ENCODE measurements at places on chromosomes 6 and 20. TPM values are rescaled to one million over a fixed set of nuclear protein-coding genes. Genes with fewer than 3 reads are reported as not detected.

The OOEP gene
- total RNA-seq, result 1.1 TPM

DNA sequence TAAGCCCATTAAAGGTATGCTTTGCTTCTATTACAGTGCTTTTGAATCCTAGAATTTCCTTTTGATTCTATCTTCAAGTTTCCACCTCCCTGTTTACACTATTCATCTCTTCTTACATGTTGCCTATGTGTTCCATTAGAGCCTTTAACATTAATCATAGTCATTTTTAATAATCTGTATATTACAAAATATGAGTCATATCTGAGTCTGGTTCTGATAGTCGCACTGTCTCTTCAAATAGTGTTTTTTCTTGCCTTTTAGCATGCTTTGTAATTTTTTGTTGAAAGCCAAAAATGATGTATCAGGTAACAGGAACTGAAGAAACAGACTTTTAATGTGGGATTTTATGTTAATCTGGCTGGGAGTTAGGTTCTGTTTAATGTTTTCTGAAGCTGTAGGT, 68.4 kb downstream of the DNAAF9 start:
- H3K4me3 ChIP-seq, result no peak overlapping the region
- no peaks in the 10 kb centered on the region for H3K4me1 ChIP-seq
- H3K27ac ChIP-seq, result no peak overlapping the region
- no peak for DNase-seq
- H3K36me3 ChIP-seq, result no peaks in the 10 kb centered on the region

- no peaks in the 10 kb centered on the region for H3K4me1 ChIP-seq
- no peak overlapping the region for H3K4me3 ChIP-seq
- no peak overlapping the region for H3K27ac ChIP-seq
- no peaks in the 10 kb centered on the region for H3K27me3 ChIP-seq
- no peaks in the 10 kb centered on the region for H3K36me3 ChIP-seq
These were observed 134.8 kb downstream of the FOXC1 start for GRCh38 chr6:1744543-1744942.

GRCh38 chr6:118774581-118774980, 119.4 kb upstream of the ASF1A start:
- no peak for DNase-seq
- no peaks in the 10 kb centered on the region for H3K4me1 ChIP-seq
- no peak overlapping the region for H3K4me3 ChIP-seq
- H3K36me3 ChIP-seq, result no peaks in the 10 kb centered on the region
- no peaks in the 10 kb centered on the region for H3K27me3 ChIP-seq

- no peak overlapping the region for H3K4me3 ChIP-seq
- H3K36me3 ChIP-seq, result no peaks in the 10 kb centered on the region
- H3K27me3 ChIP-seq, result no peaks in the 10 kb centered on the region
- H3K4me1 ChIP-seq, result no peaks in the 10 kb centered on the region
- no peak for DNase-seq
- no peak overlapping the region for H3K27ac ChIP-seq
These were observed 281.9 kb downstream of the PKHD1 start for GRCh38 chr6:51805517-51805916.

Data from natural killer cell (primary cell).